ENCODE measurements at places on chromosomes 1 and 21.

- no peak for DNase-seq
Observed at GRCh38 chr1:8578132-8578877, 239.1 kb downstream of the RERE start.

DNA sequence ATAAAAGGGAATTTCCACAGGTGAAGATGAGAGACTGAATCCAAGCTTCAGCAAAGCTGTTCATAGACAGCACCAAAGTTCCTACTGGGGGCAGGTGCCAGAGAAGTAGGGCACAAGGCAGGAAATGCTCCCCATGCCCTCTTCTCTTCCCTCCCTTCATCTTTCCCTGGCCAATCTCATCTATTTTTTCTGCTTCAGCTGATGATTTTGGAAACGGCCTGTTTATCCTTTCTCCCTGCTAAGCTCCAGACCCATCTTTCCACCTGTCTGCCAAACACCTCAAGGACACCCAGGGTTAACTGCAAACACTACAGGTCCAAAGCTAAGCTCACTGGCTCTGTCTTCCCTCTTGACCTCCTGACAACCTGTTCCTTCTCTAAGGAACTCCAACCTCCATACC, 18.1 kb downstream of the KCND3 start:
- no peak for DNase-seq

- no peak for DNase-seq
Observed at GRCh38 chr21:40672602-40673001, 174.4 kb downstream of the DSCAM start.

DNA sequence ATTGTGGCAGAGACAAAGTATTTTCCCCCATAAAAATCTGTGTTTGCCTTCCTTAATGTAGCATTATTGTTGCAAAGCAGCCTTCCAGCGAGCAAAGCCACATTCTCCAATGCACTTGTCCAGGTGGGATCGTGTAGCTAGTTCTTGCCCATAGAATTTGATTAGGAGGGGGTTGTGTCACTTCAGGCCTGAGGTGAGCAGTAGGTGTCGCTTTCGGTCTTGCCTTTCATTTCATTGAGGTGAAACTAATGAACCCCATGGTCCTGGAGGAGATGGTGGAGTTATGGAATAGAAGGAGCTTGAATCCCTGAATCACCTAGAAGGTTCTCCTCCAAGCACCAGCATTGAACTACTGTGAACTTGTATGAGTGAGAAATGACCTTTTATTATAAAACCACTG, 318.9 kb upstream of the PBX1 start:
- DNase-seq = no peak

DNA sequence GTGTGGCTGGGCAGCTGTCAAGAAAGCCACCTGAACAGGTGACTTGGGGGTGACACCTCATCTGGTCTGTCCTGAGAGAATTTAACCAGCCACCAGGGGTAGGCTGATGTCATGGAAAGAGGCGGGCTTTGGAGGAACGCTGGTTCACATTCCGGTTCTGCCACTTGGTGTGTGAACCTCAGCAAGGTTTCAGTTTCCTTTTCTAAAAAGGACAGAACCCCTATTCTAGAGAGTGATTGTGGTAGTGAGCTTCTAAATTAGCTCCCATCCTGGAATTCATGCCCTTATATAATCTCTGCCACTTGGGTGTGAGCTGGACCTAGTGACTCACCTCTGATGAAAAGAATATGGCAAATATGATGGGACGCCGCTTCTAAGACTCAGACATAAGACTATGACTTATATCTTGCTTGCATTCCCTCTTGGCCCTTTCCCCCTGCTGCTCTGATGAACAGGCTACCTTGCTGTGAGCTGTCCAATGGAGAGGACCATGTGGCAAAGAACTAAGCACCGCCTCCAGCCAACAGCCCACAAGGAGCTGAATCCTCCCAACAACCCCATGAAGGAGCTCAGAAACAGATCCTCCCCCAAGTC, 332.1 kb downstream of the RRAGC start:
- no peak for DNase-seq

DNA sequence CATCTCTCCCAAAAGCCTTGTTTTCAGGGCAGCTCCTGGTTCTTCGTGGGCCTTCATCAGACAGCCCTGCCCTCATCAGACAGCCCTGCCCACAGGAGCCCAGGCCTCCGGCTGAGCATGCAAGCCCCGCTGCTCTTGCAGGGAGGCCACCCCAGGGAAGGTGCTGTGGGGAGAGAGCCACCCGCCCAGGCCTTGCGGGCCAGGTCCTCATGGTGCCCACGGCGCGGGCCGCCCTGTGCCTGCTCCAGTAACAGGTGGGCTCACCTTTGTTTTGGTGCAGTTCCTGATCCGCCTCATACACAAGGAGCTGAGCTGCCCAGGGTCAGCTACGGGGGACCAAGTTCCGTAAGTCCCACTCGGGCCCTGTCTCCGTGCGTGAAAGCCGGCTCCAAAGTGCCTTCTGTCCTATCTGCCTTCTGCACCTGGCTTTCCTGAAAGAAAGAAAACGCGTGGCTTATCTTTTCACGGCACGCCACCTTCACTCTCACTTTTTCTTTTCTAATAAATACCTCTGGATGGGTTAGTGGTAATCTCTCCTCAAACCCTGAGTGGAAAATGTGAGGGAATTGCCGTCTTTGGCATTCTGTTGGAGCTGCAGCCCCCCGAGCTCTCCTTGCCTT, 65.9 kb downstream of the SLC37A1 start:
- DNase-seq = no peak

GRCh38 chr1:201673093-201673492, 134.2 kb downstream of the NAV1 start:
- no peak for DNase-seq

- DNase-seq = no peak
Observed at GRCh38 chr1:37692834-37693175, 489 bp downstream of the CDCA8 start.

DNA sequence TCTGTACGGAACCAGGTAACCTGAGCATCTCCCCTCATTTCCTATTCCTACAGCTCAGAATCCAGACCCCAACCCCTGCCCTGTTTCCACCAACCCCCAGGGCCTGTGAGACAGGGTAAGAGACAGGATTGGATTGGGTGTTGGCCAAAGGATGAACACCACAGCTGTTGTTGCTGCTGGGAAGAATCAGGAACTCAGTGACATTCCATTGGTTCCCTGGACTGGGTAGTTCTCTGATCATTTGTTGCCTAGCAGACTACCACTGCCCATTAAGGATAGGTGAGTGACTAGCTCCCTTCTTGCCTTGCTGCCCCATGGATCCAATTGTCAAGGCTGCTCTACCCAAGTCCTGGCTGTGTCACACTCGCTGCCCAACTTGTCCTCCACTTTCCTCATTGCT, 10.0 kb downstream of the NCSTN start:
- DNase-seq = no peak

DNA sequence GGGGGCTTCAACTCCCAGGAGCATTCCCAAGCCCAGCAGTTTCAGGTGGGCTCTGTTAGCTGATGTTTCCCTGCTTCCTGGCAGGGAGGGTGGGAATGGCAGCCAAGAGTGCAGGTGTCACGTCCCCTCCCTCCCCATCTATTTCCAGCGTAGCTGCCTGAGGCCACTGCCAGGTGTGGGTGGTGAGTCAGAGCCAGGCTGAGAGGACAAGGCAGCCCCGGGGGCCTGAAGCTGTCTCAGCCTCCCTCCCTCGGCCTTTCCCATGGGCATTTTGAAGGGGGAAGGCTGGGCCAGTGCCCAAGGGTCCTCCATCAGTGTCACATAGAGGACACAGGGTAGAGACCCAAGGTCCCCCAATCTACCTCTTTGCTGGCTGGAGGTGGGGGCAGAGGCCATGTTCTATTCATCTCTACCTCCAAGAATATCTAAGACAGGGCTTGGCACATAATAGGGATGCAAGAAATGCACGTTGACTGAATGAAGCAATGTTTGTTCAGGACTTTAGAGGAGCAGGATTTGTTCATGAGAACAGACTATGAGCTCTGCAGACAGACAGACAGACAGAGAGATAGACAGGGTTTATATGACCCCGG, 34.4 kb upstream of the ID3 start:
- peak; percentile 89 for DNase-seq

All from SHP77 (cell line).